ENCODE measurements at places on chromosomes 11 and 22.
A peak's percentile ranks its signal among the peaks of the same experiment; 100 is the strongest.

- no peak for ATAC-seq
Measured at GRCh38 chr11:112159098-112160065, 4.5 kb downstream of the IL18 start.

DNA sequence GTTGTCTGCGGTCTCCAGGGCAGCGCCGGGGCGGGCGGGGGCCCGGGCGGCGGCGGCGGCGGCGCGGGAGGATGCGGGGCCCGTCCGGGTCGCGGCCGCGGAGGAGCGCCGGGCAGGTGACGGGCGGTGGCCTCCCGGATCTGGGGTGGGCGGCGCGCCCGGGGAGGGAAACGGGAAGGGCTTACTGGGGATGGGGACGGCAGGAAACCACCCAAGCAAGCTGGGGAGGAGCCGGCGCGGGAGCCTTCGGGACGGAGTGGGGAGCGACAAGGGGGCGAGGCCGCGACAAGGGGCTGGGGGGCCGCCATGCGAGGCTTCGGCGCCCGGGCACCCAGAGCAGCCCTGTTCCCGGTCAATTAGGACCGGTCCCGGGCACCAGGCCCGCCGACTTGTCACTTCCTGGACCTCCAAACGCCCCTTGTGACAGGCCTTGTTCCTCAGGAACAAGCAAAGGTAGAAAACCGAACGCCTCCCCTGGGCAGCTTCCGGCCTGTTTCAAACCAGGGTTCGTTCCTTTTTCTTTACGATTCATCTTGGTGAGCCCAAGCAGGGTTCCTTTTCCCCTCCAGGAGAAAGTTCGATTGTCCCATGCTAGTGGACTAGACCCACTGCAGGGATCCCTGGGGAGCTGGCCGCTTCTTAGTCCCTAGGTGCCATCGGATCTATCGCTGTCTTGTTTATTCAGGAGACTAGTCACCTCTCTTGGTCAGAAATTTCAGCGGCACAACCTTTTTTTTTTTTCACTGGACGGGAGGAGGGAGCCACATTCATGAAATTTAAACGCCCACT, 492 bp downstream of the JHY start:
- peak; percentile 87 for ATAC-seq

DNA sequence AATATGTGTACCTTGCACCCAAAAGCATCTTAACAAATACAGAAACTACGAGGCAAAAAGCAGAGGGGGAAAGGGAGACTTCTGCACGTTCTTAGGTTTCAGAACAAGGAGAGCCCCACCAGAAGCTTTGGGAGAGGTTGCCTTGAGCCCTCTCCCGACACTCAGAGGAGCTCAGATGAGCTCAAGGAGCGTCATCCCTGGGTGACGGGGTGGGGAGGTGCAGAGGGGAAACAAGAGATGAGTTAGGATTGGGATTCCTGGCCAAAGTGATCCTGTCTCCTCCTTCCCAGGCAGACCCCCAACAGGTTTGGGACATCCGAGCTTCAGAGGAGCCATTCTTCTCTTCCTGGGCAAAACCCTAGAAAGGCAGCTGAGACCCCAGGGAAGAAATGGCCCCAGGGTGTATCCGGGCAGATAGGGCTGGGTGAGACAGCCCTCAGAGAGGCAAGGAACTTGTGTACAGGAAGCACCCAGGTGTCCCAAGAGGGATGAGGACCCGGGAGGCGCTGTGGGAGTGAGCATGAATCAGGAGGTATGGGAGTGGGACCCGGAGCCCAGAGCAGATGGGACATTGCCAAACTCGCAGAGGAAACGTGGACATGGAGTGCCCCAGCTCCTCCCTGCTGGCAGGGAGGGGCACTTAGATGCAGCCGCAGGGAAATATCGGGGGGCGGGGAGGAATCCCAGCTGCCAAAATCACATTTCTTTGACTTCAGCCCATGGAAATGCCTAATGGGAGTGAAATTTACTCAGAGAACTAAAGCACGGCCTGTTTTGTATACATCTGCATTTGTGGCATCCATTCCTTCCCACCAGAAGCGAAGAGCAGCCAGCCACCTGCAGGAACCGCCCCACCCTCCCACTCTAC, 12.4 kb downstream of the C1QTNF6 start:
- no peak for ATAC-seq

GRCh38 chr22:21959274-21960074, 6.8 kb upstream of the PPM1F start:
- ATAC-seq, result peak; percentile 2

DNA sequence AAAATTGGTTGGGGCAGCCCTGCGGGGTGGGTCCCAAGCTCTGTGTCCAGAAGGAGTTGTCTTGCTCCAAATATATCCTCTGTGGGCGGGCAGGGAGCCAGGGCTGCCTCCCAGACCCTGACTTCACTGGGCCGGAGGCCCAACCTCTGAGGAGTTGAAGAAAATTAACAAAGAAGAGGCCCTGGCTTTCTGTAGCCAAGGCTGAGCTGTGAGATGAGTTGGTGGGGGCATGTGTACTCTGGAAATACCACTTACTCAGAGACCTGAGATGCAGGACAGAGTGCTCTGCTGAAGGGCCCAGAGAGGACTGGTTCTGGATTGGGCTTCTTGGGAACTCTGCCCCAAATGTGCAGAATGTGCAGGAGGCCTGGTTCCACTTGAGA, 96.3 kb downstream of the SWAP70 start:
- ATAC-seq, result peak; percentile 52

DNA sequence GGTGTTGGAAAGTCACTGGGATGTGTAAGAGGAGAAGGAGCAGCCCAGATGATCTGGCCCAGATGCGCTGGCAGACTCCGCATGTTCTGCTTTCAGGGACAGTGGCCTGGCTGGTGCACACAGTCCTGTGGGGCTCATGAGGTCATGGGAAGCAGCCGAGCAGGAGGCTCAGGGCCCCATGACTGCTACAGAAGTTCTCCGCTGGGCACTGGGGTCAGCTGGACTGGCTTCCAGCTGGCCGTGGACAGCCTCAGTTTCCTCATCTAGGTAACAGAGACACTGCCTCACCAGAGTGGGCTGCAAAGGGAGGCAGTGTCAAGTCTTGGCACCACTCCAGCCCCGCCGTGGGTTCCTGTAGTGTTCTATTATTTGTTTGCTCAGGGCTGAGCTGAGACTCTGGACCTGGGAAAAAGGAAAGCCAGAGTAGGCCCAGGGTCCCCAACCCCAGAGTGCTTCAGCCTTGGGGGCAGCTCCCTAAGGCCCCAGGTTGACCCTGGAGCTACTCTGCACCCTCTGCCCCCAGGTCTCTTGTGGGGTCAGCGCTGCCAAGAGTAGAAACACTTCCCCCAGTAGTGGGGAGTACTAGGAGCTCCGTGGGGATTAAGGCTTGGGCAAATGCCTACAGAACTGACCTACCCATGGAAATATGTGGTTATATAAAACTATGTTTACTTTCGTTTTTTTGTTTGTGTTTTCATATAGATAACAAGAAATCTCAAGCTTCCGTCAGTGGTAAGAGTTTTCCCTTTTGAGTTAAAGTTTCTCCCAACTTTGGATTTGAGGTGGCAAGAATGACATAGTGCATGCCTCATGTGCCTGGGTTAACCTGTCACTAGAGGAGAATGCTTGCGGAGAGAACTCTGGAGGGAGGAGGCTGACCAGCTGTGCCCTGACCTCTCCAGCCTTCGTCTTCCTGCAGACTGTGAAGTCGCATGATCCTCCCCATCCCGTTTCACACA, 45.3 kb downstream of the MED15 start:
- ATAC-seq, result peak; percentile 88

- peak; percentile 16 for ATAC-seq
Measured at GRCh38 chr11:75557666-75558494, 4.2 kb upstream of the SERPINH1 start.

GRCh38 chr22:39699631-39700360, 129.2 kb downstream of the CACNA1I start:
- no peak for ATAC-seq

- ATAC-seq, result no peak
Measured at GRCh38 chr11:117851106-117851505, 25.4 kb downstream of the FXYD6 start.

DNA sequence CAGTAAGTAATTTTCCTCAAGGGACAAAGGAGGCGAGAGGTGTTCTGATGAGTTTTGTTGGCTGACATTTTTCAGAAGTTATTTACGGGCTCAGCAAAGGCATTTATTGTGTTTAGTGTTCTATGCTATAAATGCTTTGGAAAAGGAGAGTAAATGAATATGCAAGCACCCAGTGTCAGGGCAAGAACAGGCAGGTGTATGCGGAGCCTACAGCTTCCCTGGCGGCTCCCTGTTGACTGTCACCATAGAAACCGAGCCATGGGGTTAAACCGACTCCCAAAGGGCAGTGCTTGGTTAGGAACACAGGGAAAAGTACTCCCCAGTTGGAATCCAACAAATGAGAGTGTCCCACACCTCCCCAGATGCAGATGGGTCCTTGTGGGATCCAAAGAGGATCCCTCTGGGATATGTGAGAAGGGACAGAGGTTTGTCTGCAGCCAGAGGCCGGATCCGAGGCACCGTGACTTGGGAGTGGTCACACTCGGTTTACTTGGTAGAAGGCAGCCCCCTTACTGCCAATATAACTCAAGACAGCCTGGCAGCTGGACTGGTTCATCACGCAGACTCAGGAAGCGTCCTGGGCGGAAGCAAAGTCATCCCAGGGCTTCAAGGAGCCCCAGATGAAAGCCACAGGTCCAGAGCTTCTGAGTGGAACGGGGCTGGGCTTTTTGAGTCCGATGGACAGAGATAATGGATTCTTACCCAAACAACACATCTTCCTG, 329.7 kb downstream of the CTTN start:
- no peak for ATAC-seq

- no peak for ATAC-seq
Measured at GRCh38 chr11:60318726-60319125, 8.3 kb upstream of the MS4A6E start.

GRCh38 chr11:68074584-68075352, 35.9 kb downstream of the TCIRG1 start:
- ATAC-seq, result no peak

GRCh38 chr22:23565305-23565914, 14.7 kb downstream of the IGLL1 start:
- no peak for ATAC-seq
